Occipital lobe (tissue), 3 donors: ENCODE measurements at places on chromosomes 2 and 18. TPM values are rescaled to one million over a fixed set of nuclear protein-coding genes. Genes with fewer than 3 reads are reported as not detected.

- no peak for DNase-seq
Observed at GRCh38 chr2:236998758-236999157, 86.9 kb upstream of the COPS8 start.

GRCh38 chr18:67525328-67526099 is 9.0 kb upstream of the DSEL start:
- DNase-seq, result peak; percentile 12

GRCh38 chr2:96875498-96876268 is 5.8 kb upstream of the SEMA4C start:
- DNase-seq, result no peak

The TSGA10 gene
- 21.1 TPM for total RNA-seq

DNA sequence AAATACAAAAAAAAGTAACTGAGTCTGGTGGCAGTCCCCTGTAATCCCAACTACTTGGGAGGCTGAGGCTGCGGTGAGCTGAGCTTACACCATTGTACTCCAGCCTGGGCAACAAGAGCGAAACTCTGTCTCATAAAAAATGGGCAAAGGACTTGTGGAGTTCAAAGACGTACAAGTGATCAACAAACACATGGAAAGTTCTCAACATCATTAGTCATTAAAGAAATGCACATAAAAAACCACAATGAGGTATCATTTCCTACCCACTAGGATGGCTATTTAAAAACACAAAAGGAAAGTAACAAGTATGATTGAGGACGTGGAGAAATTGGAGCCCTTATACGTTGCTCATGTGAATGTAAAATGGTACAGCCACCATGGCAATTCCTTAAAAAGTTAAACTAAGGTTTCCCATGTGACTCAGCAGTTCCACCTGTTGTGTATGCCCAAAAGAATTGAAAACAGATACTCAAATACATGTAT is 52.3 kb downstream of the RAB10 start:
- DNase-seq, result no peak

- DNase-seq, result no peak
Observed at GRCh38 chr2:117321816-117322215, 492.7 kb upstream of the DDX18 start.

GRCh38 chr2:70994009-70994698 is 519 bp downstream of the TEX261 start:
- DNase-seq, result no peak

DNA sequence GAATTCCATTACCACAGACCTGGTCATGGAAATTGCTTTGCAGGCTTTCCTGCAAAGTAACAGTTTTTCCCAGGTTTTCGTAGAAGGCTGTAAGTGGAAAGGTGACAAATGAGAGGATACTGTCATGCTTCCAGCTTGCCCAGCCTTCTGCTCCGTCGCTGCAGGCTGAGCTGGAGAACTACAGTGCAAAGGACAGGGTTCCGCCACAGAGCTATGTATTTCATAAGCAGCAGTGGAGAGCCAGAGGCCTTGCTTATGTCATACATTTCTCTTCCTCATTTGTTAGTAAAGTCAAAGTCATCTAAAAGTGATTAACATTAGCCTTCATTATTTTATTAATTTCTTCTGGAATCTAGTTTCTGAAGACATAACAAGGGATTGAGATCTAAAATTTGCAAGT is 72.9 kb upstream of the RBM44 start:
- no peak for DNase-seq

The SFT2D3 gene
- 11.7 TPM for total RNA-seq
